ENCODE measurements at places on chromosomes 2 and 18.

GRCh38 chr2:69943843-69944525 is 17.4 kb downstream of the ASPRV1 start:
- no peak for DNase-seq

- no peak for DNase-seq
These were observed 304.9 kb downstream of the CYP26B1 start for GRCh38 chr2:71842744-71843143.

- no peak for DNase-seq
These were observed 474.5 kb downstream of the PTPRM start for GRCh38 chr18:8041526-8042111.

DNA sequence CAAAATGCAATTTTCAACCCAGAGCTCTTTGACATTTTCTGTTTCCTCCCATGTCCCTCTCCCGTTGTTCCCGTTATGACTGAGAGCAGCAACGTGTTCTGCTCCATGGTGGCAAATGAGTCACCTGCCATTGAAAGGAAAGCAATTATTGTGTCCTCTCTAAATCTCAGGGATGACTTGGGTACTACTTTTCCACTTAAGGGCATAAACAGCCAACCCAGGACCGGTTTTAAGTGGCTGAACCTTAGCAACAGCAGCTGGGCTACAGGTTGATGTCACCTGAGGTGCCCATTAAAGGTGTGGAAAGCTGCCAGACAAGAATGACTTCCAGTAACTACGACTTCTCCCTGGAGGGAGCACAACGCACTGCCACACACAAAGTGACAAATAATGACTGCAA is 236.8 kb downstream of the NCKAP5 start:
- no peak for DNase-seq

DNA sequence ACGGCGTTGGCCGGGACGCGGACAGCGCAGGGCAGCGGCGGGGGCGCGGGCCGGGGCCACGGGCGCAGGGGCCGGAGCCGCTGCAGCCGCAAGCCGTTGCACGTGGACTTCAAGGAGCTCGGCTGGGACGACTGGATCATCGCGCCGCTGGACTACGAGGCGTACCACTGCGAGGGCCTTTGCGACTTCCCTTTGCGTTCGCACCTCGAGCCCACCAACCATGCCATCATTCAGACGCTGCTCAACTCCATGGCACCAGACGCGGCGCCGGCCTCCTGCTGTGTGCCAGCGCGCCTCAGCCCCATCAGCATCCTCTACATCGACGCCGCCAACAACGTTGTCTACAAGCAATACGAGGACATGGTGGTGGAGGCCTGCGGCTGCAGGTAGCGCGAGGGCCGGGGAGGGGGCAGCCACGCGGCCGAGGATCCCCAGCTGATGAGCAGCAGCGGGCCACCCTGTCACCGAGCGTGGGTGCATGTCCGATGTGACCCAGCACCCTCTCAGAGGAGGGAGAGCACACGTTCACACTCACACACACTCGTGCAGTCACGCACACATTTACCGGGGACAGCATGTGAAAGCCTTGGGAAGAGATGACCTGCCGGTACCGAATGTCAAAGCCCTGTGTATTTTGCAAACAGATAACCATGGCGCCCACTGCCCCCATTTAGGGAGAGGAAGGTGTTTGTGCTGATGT is 4.2 kb downstream of the GDF7 start:
- no peak for DNase-seq

DNA sequence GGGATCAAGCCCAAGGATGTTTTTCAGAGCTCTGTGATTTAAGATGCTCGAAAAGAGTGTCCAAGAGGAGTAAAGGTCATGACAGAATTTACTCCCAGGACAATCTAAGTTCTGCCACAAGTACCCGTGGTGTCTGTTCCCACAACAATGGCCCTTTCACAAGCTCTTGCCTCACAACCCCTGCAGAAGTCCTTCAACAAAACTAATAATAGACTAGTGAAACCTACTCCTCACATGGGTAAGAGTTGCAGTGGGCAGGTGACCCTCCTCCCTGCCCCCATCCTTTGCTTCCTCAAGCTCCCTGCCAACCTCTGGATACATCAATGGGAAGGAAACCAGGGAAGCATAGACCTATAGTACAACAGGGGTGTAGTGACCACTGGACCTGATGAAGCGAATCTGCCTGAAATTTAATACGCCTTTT is 34.9 kb downstream of the PTCD3 start:
- no peak for DNase-seq

DNA sequence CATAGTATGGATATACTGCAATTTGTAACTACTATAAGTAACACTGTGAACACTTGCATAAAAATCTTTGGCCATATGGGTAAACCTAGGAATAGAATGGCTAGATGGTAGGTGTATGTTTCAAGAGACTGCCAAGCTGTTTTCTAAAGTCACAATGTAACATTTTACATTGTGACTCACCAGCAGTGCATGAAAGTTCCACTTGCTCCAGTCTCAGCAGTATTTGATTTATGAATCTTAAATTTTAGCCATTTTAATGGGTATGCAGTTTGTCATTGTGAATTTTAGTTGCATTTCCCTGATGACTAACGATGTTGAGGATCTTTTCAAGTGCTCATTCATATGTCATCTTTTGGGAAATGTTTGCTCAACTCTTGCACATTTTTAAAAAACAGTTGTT is 86.1 kb downstream of the FARSB start:
- no peak for DNase-seq

GRCh38 chr2:197134206-197134605 is 176.4 kb downstream of the ANKRD44 start:
- DNase-seq, result no peak

DNA sequence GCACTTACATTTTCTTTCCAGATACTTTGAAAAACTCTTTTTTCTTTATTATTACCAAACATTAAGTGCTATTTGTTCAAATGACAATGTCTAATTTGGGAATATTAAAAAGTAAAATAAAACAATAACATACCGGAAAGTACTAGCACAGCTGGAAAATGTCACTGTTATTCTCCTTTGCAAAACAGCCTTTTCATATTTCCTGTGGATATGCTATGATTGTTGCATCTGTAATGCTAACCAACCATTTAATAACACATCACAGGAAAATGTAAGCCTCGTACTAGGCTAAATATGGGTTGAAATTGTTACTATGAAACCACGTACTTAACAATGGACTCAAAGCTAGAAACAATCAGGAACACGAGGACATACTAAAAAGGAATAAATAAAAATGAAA is 298.1 kb downstream of the CBLN2 start:
- no peak for DNase-seq

DNA sequence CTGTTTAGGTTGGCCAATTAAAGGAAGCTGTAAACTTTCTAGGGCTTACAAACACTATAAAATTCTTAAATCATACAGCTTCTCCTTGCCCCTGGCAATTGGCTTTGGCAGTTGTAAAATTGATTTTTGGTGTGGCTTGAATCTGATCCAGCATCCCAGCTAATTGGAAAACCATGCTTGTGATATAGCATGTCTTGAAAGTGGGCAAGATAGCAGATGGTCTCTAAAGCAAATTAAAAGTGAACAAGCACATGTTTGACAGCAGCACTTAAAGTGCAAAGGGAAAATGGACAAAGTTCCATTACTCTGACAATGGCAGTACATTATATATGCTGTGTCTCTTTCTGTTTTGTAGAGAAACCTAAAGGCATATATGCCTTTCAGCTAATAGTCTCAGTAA is 302.9 kb upstream of the NXPH2 start:
- no peak for DNase-seq

- no peak for DNase-seq
These were observed 84.6 kb upstream of the CYP1B1 start for GRCh38 chr2:38160516-38160915.

DNA sequence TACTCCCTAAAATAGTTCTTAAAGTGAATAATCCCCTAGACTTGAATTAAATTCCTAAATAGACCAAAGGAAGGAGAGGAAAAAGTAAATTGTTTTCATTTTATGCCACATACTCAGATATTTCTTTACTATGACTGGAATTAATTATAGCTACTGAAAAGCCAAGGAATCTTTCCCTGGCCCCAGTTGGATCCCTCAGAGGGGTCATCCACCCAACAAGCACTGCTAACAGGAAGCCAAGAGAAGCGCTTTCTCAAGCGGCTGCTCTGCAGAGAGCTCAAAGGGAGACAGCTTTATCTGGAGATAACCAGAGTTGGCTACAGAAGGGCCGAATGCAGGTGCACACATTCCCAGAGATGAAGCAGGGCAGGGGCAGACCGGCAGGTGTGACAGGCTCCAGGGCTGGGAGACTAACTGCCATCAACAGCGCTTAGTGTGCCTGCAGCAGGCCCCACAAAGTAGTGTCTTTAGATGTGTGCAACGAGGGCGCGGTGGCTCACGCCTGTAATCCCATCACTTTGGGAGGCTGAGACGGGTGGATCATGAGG is 51.1 kb downstream of the POLR1A start:
- DNase-seq, result no peak

DNA sequence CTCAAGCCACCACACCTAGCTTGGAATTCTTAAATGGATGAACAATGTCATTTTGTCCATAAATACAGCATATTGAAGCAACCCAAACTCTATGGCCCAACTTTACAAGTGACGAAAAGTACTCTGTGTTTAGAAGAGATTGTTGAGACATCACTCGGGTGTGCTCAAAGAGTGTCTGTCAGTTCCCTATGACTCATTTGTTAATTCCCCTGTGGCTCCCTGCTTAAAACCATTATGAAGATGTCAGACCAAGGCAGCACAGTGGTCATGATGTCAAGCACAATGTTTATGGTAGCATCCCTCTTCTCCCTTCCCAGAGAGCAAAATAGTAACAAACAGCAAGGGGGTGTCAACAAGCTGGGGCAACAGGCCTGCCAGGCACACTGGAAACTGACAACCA is 3.0 kb downstream of the LYG1 start:
- DNase-seq, result no peak

DNA sequence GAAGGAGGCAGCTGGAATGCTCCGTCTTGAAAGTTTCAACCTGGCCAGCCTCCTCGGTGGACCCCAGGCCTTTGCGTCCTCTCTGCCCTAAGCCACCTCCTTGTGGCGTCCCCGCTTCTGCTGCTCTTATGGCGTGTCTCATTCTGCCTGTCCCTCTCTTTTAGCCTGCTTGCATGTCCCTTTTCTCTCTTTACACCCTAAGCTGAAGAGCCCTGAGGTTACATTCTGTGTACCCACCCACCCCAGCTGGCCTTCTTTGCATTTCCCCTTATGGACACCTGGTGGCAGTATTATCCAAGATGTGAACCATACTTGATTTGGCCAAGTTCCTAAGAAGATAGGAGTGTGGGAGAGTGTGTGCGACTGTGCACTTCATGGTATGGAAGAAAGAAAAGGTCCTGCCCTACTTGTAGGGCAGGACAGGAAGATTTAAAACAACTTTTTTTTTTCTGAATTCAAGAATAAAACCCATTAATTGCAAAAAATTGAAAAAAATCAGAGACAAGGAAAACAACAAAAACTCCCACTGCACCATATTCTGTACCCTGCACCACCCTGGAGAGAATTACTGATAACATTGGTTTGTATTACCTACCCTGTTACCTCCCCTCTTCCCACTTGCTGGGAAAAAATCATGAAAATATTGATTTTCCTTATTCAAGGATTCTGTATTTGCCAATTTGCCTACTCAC is 77.4 kb downstream of the DYSF start:
- peak; percentile 48 for DNase-seq
